ENCODE measurements at places on chromosomes 2 and 18. TPM values are rescaled to one million over a fixed set of nuclear protein-coding genes. Genes with fewer than 3 reads are reported as not detected.
A peak's percentile ranks its signal among the peaks of the same experiment; 100 is the strongest.

Gene DSG1
- polyA plus RNA-seq: not detected

Gene FOXI3
- not detected for polyA plus RNA-seq

Gene NPAS2
- 4.6 TPM for polyA plus RNA-seq

GRCh38 chr2:189633392-189633811 lies 27.9 kb upstream of the ASNSD1 start:
- H3K36me3 ChIP-seq: no peaks in the 10 kb centered on the region
- no peak for DNase-seq
- no peak overlapping the region for H3K27ac ChIP-seq
- peaks cover 3% of the 10 kb centered on the region for H3K4me1 ChIP-seq

DNA sequence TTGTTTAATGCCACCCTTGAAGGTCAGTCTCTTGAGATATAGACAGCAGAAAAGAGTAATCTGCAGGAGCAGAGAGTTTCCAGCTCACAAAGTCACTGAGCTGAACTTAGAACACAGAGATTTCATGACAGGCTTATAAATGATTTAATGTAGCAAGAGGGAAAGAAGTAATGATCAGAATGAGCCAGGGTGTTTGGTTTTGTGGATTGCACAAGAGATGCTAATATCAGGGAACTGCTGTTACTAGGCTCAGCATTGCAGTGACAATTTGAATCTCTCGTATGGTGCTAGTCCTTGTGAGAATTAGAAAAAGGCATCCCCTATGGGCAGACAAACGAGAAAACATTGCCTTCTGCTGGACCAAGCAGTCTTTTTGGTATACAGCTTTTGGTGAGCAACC lies 61.7 kb upstream of the ITGB6 start:
- no peak for DNase-seq
- H3K36me3 ChIP-seq: no peaks in the 10 kb centered on the region

Gene MERTK
- 8.3 TPM for polyA plus RNA-seq

DNA sequence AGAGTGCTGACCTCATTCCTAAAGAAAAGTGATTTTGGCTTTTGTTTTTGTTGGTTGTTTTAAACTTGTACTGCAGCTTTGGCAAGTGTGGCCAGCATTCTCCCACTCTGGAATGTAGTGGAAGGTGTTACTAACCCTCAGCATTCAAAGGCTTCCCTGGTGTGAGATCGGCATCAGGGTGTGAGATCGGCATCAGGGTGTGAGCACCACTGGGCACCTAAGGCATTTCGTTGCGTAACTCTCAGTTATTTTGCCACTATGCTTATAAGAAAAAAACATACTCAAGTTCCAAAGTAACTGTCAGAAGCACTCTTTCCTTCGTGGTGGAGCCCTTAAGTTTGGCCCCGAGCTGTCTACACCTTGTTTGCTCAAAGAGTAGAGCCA lies 1.7 kb downstream of the CYBRD1 start:
- peak overlapping the region; percentile 92 for H3K27ac ChIP-seq
- peak; percentile 20 for DNase-seq
- peaks cover 9% of the 10 kb centered on the region for H3K4me1 ChIP-seq
- H3K4me3 ChIP-seq: peak overlapping the region; percentile 98
- H3K27me3 ChIP-seq: no peaks in the 10 kb centered on the region

DNA sequence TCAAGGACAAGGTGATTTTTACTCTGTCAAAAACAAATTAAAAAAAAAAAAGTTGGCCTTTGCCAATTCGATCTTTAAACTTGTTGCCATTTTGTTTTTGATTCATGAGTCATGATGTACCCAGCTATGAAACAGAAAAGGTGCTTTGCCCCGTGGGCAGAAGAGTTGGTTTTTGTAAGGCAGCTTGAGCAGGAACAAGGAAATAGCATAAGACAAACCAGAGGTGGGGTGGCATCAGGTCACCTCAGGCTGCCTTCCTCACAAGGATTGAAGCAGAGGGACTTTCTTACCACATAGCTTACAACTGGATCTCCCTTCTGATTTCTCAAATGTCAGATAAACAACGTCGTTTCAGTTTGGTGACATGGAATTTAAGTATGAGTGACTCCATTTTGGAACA lies 123.8 kb downstream of the ARL4C start:
- no peaks in the 10 kb centered on the region for H3K36me3 ChIP-seq
- H3K27me3 ChIP-seq: no peaks in the 10 kb centered on the region
- H3K4me3 ChIP-seq: no peak overlapping the region
- no peak overlapping the region for H3K27ac ChIP-seq

- H3K27ac ChIP-seq: no peak overlapping the region
- no peak overlapping the region for H3K4me3 ChIP-seq
- no peaks in the 10 kb centered on the region for H3K36me3 ChIP-seq
Observed at GRCh38 chr2:170354855-170355780, 177.2 kb downstream of the MYO3B start.

Gene C2orf80
- polyA plus RNA-seq: not detected

- H3K4me1 ChIP-seq: no peaks in the 10 kb centered on the region
- no peak overlapping the region for H3K4me3 ChIP-seq
- H3K36me3 ChIP-seq: no peaks in the 10 kb centered on the region
- no peak overlapping the region for H3K27ac ChIP-seq
Observed at GRCh38 chr18:65846107-65846506, 95.3 kb downstream of the CDH7 start.

Gene WNT6
- 2.9 TPM for polyA plus RNA-seq

Gene REG3G
- polyA plus RNA-seq: 0.08 TPM

Gene DCC
- polyA plus RNA-seq: 0.42 TPM

Gene TRPM8
- polyA plus RNA-seq: not detected

DNA sequence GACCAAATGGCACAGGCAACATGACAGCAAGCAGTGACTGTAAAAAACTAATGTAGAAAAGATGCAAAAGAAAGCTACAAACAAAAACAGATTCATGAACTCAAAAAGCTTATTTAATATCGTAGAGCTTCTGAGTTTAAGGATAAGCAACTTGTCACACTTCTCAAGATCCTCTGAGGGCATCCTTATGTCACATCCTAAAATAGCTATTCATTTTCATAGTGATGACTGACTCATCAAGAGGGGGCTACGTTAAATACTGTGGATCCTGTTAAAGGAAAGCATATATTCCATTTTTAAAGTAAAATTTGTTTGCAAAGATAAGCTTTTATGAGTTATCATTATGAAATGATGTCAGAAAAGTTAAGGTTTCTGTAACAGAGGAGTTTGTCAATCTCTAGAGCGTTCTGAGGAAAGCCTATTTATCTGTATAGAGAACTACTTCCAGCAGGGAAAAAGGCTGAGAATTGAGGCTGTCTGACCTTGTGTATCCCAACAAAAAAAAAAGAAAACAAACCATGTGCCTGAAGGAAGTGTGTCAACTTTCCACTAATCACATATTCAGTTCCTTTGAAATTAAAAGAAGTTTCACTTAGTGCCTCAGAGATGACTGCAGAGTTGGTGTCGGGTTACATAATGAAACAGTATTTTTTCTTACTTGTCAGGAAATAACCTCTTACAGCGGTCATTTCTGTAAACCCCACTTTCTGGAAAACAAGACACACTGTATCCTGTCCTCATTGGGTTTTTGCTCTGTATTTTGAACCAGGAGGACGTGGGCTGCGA lies 115.5 kb downstream of the ESCO1 start:
- H3K4me3 ChIP-seq: no peak overlapping the region
- no peak for DNase-seq
- no peaks in the 10 kb centered on the region for H3K4me1 ChIP-seq
- no peak overlapping the region for H3K27ac ChIP-seq
- no peaks in the 10 kb centered on the region for H3K27me3 ChIP-seq

Gene CFC1
- polyA plus RNA-seq: not detected

DNA sequence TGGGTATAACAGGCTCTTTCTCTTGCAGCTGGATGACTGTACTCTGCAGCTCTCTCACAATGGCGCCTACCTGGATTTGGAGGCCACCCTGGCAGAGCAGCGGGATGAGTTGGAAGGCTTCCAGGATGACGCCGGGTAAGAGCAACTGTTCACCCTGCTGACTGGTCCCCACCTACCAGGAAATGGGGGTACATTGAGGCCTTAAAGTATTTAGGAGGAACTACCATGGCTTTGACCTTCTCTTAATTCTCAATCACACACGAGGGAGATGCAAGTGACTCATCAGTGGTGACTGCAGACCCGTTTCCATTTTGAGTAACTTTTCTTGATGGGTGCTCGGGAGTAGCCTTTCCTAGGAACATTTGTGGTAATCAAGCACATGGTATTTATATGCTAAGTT lies 58.0 kb downstream of the FHOD3 start:
- no peaks in the 10 kb centered on the region for H3K4me1 ChIP-seq
- DNase-seq: no peak
- H3K27me3 ChIP-seq: no peaks in the 10 kb centered on the region
- no peak overlapping the region for H3K27ac ChIP-seq
- H3K36me3 ChIP-seq: no peaks in the 10 kb centered on the region

Gene DYNAP
- polyA plus RNA-seq: not detected

DNA sequence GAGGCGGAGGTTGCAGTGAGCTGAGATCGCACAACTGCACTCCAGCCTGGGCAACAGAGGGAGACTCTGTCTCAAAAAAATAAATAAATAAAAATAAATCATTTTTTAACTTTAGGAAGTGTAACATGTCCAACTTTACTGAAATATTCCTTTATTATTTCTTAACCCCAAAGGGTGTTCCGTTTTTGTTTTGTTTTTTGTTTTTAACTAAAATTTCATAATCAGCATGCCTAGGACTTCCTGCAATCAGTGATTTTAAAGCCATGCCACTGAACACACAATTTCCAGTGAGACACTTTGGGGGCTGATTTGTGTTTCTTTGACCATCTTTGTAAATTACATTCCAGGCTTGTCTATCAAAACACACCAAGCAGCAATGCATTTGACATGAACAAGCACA lies 7.1 kb downstream of the CATIP start:
- no peak overlapping the region for H3K4me3 ChIP-seq
- no peaks in the 10 kb centered on the region for H3K27me3 ChIP-seq
- DNase-seq: no peak
- no peaks in the 10 kb centered on the region for H3K36me3 ChIP-seq
- no peak overlapping the region for H3K27ac ChIP-seq
- H3K4me1 ChIP-seq: peaks cover 4% of the 10 kb centered on the region

Gene SAG
- polyA plus RNA-seq: not detected

Gene ERFE
- polyA plus RNA-seq: 0.19 TPM

GRCh38 chr2:16495509-16496208 lies 170.0 kb downstream of the CYRIA start:
- no peaks in the 10 kb centered on the region for H3K4me1 ChIP-seq
- no peak for DNase-seq

DNA sequence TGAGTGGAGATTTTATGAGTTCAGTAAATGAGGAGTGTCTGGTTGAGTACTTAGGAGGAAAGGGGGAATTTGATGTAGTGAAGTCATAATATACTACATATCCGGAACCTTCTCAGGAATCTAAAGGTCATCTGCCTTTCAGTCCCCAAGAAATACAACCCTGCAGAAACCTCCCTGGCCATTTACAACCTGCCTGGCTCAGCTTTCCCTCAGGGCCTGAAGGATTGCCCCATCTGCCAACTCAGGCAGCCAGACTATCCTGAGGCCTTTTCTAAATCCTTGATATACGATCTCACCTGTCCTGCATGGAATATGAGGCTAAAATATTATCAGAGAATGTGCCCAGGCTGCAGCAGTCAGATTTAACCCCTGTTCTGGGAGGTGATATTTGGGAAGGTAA lies 165.4 kb upstream of the SPOPL start:
- no peak for DNase-seq
- no peaks in the 10 kb centered on the region for H3K27me3 ChIP-seq
- no peak overlapping the region for H3K27ac ChIP-seq
- H3K4me1 ChIP-seq: peaks cover 3% of the 10 kb centered on the region
- no peak overlapping the region for H3K4me3 ChIP-seq

Gene ALLC
- 1.0 TPM for polyA plus RNA-seq

Gene UGT1A9
- polyA plus RNA-seq: not detected

DNA sequence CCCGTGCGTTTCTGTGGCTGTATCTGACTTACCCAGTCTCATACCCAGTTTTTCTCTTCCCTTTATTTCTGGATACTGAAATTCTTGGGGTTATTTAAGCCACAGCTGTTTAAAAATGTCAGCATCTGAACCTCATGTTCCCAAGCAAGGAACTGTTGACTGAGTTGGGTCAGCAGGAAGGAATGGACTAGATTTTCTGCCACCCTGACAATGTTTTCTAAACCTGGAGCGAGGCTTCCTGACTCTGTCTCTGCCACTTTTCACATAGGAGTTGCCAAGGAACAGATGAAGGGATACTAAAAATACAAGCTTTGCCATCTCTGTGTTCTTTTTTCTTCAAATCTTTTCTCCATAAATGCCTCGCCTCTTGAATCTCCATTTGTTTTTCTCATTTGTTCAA lies 29.0 kb upstream of the SCYGR1 start:
- H3K27me3 ChIP-seq: no peaks in the 10 kb centered on the region
- no peak overlapping the region for H3K27ac ChIP-seq
- DNase-seq: no peak
- H3K4me1 ChIP-seq: peaks cover 2% of the 10 kb centered on the region
- no peak overlapping the region for H3K4me3 ChIP-seq
- no peaks in the 10 kb centered on the region for H3K36me3 ChIP-seq

Gene B3GNT7
- polyA plus RNA-seq: 4.8 TPM

DNA sequence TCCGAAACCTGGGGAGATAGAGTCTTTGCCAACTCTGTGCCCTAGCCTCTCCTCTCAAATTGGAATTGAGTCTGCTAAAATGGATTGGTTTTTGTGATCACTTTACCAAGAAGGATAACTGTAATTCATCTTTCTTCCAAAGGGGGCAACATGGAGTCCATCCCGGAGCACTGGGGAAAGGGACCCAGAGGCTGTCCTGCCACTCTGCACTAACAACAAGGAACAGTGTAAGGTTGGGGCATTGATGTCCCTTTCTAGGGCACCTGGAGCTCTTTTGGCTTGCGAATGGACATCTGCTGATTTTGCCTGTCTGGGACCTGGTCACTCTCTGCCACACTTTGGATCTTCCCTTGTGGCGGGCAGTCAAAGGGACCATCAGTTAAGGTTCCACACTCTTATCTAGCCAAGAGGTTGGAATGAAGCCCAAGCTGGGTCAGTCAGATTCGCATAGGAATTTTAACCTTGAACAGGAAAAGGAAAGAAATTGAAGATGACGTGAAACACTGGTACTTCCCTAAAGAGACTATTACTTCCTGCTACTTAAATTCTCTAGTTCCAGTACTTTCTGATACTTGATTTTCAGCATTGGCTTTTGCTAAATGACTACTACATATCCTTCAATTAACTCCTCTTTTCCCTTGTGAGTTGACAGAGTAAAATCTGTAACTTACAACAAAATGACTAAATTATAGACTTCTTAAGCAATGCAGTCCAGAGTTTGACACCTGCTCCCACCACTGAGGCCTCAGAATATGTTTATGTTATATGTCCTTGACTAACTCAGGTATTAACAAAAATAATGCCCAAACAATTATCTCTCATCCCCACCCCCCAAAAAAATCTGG lies 64.7 kb upstream of the KLF7 start:
- H3K36me3 ChIP-seq: no peaks in the 10 kb centered on the region
- H3K27me3 ChIP-seq: no peaks in the 10 kb centered on the region
- no peak overlapping the region for H3K4me3 ChIP-seq
- peaks cover 7% of the 10 kb centered on the region for H3K4me1 ChIP-seq

GRCh38 chr2:133365117-133365516 lies 203.1 kb downstream of the NCKAP5 start:
- H3K4me1 ChIP-seq: peaks cover 2% of the 10 kb centered on the region
- no peak overlapping the region for H3K27ac ChIP-seq
- no peak overlapping the region for H3K4me3 ChIP-seq
- no peaks in the 10 kb centered on the region for H3K36me3 ChIP-seq
- no peaks in the 10 kb centered on the region for H3K27me3 ChIP-seq
- DNase-seq: no peak
